ENCODE measurements at places on chromosomes 4 and X. TPM values are rescaled to one million over a fixed set of nuclear protein-coding genes. Genes with fewer than 3 reads are reported as not detected.

DNA sequence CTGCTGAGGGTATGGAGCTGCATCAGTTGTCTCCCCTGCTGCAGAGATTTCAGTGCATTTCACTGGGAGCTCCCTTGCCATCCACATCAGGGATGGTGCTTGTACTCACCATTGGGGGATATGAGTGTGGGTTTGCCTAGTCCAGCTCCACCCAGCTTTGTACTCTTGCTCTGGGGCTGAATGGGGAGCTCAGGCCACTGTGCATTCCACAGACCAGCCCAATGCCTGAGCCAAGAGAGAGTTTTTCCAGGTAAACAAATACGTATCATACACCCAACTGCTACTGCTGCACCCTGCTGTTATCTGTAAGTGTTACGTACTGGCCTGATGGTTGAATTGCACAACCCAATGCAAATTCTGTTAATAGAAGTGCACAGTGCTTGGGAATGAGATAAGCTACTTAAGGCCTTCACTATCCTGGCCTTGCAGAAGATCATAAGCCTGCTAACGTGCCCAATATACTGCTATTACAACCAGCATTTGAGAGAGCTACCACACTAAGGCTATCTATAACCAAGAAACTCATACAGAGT is 205.0 kb upstream of the DMD start:
- no peak for DNase-seq
- no peaks in the 10 kb centered on the region for H3K36me3 ChIP-seq
- H3K4me1 ChIP-seq = no peaks in the 10 kb centered on the region
- H3K27me3 ChIP-seq = no peaks in the 10 kb centered on the region

GRCh38 chrX:151537572-151537971 is 25.9 kb upstream of the PASD1 start:
- no peak overlapping the region for H3K27ac ChIP-seq
- H3K4me3 ChIP-seq = no peak overlapping the region
- no peaks in the 10 kb centered on the region for H3K4me1 ChIP-seq
- H3K36me3 ChIP-seq = no peaks in the 10 kb centered on the region

- no peak overlapping the region for H3K27ac ChIP-seq
- no peaks in the 10 kb centered on the region for H3K27me3 ChIP-seq
- no peaks in the 10 kb centered on the region for H3K4me1 ChIP-seq
- H3K36me3 ChIP-seq = peaks cover 29% of the 10 kb centered on the region
- DNase-seq = no peak
- H3K4me3 ChIP-seq = no peak overlapping the region
These were observed 25.2 kb downstream of the DNAJB14 start for GRCh38 chr4:99921174-99921573.

GRCh38 chr4:113810906-113811305 is 49.4 kb upstream of the CAMK2D start:
- no peaks in the 10 kb centered on the region for H3K36me3 ChIP-seq
- no peak overlapping the region for H3K27ac ChIP-seq
- DNase-seq = no peak
- H3K4me3 ChIP-seq = no peak overlapping the region
- H3K4me1 ChIP-seq = no peaks in the 10 kb centered on the region

DNA sequence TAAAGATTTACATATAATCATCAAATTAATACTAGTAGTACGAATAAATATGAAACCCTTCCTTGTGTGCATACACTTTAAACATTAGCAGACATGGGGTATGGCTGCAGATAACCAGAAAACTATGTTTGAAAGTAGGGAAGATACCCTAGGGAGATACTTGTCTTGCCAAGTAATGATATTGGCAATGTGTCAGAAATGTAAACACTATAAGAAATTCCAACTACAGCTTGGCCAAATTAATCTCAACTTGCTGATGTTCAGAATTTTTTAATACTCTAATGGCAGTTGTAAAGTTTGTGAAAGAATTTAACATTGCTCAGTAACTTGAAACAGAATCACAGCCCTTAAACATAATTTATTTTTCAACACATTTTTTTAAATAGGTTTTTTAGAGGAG is 27.4 kb upstream of the HPGD start:
- DNase-seq = no peak
- H3K27me3 ChIP-seq = no peaks in the 10 kb centered on the region
- H3K4me1 ChIP-seq = no peaks in the 10 kb centered on the region
- H3K27ac ChIP-seq = no peak overlapping the region

DNA sequence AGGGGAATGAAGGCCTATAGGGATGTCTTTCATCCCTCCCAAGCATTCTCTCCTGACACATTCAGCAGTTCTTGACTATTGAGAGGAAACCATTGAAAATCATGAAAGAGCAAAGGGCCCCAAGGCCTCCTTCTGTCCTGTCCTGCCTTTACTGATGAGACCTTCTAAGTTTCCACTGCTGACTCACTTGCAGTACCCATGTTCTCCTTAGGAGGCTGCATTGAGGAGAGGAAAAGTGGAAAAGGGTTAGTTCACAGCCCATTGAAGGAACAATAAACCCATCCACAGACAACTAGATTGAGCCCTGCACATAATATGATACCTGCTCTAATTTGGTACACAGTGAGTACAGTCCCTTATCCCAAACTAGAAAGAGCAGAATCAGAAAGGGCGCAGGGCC is 115.1 kb upstream of the PNPLA4 start:
- H3K4me3 ChIP-seq = no peak overlapping the region
- H3K4me1 ChIP-seq = no peaks in the 10 kb centered on the region
- no peaks in the 10 kb centered on the region for H3K36me3 ChIP-seq
- DNase-seq = no peak
- H3K27me3 ChIP-seq = no peaks in the 10 kb centered on the region
- H3K27ac ChIP-seq = no peak overlapping the region

DNA sequence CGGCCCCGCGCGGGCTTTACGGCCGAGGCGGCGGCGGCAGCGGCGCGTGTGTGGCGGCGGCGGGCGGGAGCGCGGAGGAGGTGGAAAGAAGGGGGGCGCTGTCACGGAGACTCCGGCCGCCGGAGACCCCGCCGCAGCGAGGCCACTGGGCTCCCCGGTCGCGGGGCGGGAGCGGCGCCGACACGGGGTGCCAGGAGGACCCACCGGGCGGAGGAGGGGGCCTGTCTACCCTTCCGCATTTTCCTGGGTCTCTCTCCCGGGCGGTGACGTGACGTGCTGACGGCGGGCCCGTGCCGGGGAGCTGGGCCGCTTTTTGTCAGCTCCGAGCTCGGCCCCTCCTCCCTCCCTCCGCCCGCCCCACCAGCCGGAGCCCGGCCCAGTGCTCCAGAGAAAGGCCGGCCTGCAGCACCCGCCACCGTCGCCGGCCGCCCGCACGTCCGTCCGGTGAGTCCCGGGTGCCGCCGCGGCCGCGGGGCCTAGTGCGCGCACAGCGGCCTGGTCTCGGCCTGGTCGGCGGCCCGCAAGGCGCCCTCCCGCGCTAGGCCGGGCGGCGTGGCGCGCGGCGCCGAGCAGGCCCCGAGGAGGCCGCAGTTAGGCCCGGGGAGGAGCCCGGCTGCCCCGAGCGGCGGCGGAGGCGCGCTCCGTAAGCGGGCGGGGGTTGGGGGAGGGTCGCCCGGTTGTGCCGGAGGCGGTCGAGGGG is at the start of gene ZFX:
Gene ZFX (plus strand): TSS at position 379 of the 700 bp plus-strand sequence. CDS start 23,014 bp downstream, outside the sequence.
- peak within 1 kb of the TSS; percentile 100 for H3K27ac ChIP-seq
- peaks cover 48% of the 10 kb centered on the region for H3K4me1 ChIP-seq
- peaks cover 4% of the 10 kb centered on the region for H3K36me3 ChIP-seq
- H3K27me3 ChIP-seq = no peaks in the 10 kb centered on the region
- peak within 1 kb of the TSS; percentile 83 for H3K4me3 ChIP-seq

- H3K36me3 ChIP-seq = peaks cover 20% of the 10 kb centered on the region
- no peak overlapping the region for H3K4me3 ChIP-seq
- no peak for DNase-seq
- H3K27me3 ChIP-seq = no peaks in the 10 kb centered on the region
- no peak overlapping the region for H3K27ac ChIP-seq
These were observed 6.8 kb downstream of the HNRNPDL start for GRCh38 chr4:82423245-82424054.

- H3K27me3 ChIP-seq = no peaks in the 10 kb centered on the region
- no peaks in the 10 kb centered on the region for H3K36me3 ChIP-seq
- H3K27ac ChIP-seq = no peak overlapping the region
- no peak for DNase-seq
- H3K4me3 ChIP-seq = no peak overlapping the region
These were observed 52.7 kb downstream of the FSTL5 start for GRCh38 chr4:162111078-162111477.

DNA sequence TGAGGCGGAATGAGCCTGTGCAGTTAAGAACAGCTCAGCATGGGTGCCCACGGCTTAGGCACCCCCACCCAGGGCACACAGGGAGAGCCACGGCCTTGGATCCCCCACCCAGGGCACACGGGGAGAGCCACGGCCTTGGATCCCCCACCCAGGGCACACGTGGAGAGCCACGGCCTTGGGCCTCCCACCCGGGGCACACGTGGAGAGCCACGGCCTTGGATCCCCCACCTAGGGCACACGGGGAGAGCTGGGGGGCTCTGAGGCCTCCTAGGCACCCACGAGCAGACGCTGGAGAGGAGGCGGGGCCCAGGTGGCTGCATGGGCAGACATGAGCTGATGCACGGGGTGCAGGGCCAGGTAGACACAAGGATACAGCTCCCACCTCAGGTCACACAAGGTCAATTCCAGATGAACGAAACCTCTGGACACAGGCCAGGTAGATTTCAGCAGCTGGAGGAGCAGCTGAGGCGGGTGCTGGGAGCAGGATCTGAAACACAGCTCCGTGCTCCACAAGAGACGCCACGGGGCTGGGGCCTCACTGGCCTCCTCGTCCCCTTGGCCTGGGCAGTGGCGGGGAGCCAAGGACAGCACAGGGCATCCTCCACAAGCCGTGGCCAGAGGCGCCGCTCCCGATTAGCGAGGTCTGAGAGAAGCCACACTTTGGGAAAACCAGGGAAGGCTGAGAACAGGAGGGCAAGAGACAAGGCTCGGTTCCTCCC is 30.8 kb downstream of the GAK start:
- no peaks in the 10 kb centered on the region for H3K27me3 ChIP-seq
- no peaks in the 10 kb centered on the region for H3K4me1 ChIP-seq
- H3K4me3 ChIP-seq = no peak overlapping the region
- peaks cover 31% of the 10 kb centered on the region for H3K36me3 ChIP-seq
- DNase-seq = no peak
- no peak overlapping the region for H3K27ac ChIP-seq

DNA sequence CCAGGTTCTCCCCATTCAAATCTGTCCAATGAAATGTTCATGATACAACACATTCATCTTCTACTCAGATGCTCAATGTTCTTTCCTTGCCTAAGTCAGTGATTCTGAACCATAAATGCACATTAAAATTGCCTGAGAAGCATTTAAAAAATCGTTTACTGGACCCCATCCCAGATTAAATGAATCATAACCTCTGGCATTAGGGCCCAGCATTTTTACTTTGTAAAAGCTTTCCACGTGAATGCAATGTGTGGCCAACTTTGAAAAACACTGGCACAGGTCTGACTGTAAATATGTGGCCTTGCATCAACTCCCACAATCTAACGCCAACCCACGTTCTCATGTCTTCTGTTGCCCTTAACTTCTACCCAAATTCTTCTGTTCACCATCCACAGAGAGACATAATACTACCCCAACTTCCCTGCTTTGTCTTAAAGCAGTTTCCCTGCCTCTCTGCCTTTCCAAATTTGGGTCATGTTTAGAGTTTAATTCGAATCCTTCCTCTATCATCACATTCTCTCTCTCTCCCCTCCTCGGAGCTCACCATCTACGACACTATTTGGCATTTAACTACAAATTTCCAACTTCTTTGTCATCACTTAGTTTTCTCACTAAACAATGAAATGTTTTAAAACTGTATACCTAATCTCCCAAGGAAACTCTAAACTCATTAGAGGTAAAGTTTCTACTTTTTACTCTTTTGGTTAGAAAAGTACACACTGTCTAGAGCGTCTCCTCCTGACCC is 78.7 kb downstream of the PRKG2 start:
- no peak for DNase-seq
- no peaks in the 10 kb centered on the region for H3K36me3 ChIP-seq
- H3K27ac ChIP-seq = peak overlapping the region; percentile 40
- H3K27me3 ChIP-seq = no peaks in the 10 kb centered on the region
- H3K4me3 ChIP-seq = no peak overlapping the region

GRCh38 chrX:80334583-80334982 is 85.7 kb upstream of the TENT5D start:
- peak overlapping the region; percentile 26 for H3K4me3 ChIP-seq
- H3K4me1 ChIP-seq = no peaks in the 10 kb centered on the region
- H3K36me3 ChIP-seq = no peaks in the 10 kb centered on the region
- H3K27ac ChIP-seq = no peak overlapping the region
- no peak for DNase-seq
- no peaks in the 10 kb centered on the region for H3K27me3 ChIP-seq

DNA sequence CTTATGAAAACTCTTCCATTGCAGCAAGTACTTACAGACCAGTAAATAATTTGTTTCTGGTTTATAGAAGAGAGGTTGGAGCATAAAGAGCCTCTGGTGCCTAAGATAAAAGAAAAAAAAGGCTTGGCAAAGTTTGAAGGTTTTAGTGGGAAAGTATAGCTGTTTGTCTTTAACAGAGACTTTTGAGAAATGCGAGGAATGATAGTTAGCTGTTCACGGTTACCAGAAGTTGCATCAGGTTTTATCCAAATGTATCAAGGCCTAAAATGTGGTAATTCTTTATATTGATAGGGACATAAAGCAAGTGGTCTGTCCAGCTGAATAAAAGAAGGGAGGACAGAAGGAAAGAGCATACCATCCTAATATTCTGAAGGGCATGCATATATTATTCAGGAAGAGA is 29.3 kb downstream of the RAP1GDS1 start:
- no peaks in the 10 kb centered on the region for H3K4me1 ChIP-seq
- H3K36me3 ChIP-seq = no peaks in the 10 kb centered on the region
- no peak for DNase-seq
- no peak overlapping the region for H3K27ac ChIP-seq
- no peaks in the 10 kb centered on the region for H3K27me3 ChIP-seq

- H3K4me1 ChIP-seq = no peaks in the 10 kb centered on the region
- H3K4me3 ChIP-seq = no peak overlapping the region
- no peaks in the 10 kb centered on the region for H3K27me3 ChIP-seq
- H3K27ac ChIP-seq = no peak overlapping the region
- no peak for DNase-seq
These were observed 31.7 kb downstream of the GAB3 start for GRCh38 chrX:154719132-154719675.

DNA sequence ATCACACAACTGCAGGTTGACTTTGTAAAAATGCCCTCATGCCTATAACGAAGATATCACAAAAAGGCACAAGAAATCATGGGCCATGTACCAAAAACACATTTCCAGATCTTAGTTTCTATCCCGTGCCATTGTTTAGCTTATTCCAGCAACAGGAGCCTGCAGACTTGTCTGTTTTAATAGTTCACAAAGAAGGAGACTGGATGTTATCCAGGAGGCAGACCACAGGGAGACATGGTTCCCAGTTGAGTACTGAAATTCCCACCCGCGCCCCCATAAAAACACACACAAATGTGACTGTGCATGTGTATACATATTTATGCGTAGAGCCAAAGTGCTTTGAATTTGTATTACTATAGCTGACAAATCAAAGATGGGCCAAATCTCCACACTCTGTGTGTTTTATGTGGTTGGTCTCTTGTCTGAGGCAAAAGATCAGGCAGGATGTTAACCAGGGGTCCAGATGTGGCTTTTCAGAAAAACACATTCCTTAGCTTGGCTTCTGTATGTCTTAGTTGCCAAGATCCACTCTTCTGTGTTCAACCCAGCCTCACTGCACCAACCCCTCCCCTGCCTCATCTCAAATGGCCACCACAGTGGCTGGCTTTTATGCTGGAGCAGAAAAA is 469.2 kb upstream of the DIPK2B start:
- H3K36me3 ChIP-seq = no peaks in the 10 kb centered on the region
- no peak overlapping the region for H3K27ac ChIP-seq
- H3K4me3 ChIP-seq = no peak overlapping the region
- no peak for DNase-seq
- no peaks in the 10 kb centered on the region for H3K27me3 ChIP-seq

WDR17 gene
- total RNA-seq = 3.4 TPM

STATH gene
- total RNA-seq = not detected

PDE5A gene
- total RNA-seq = 39.7 TPM

P2RY8 gene
- 2.2 TPM for total RNA-seq

FAM47A gene
- total RNA-seq = not detected
